ENCODE measurements at places on chromosomes 13 and 19. TPM values are rescaled to one million over a fixed set of nuclear protein-coding genes. Genes with fewer than 3 reads are reported as not detected.

The CACTIN gene
- 18.6 TPM for total RNA-seq

The S1PR5 gene
- 3.7 TPM for total RNA-seq

The ZNF121 gene
- total RNA-seq, result 21.6 TPM

The DACT3 gene
- 18.7 TPM for total RNA-seq

The ZNF681 gene
- total RNA-seq, result 2.5 TPM

The MCEMP1 gene
- not detected for total RNA-seq

The RASIP1 gene
- total RNA-seq, result 0.31 TPM

The MFSD12 gene
- 98.4 TPM for total RNA-seq

The EBI3 gene
- 2.6 TPM for total RNA-seq

The SHC2 gene
- 26.9 TPM for total RNA-seq

The HIPK4 gene
- total RNA-seq, result 0.53 TPM

DNA sequence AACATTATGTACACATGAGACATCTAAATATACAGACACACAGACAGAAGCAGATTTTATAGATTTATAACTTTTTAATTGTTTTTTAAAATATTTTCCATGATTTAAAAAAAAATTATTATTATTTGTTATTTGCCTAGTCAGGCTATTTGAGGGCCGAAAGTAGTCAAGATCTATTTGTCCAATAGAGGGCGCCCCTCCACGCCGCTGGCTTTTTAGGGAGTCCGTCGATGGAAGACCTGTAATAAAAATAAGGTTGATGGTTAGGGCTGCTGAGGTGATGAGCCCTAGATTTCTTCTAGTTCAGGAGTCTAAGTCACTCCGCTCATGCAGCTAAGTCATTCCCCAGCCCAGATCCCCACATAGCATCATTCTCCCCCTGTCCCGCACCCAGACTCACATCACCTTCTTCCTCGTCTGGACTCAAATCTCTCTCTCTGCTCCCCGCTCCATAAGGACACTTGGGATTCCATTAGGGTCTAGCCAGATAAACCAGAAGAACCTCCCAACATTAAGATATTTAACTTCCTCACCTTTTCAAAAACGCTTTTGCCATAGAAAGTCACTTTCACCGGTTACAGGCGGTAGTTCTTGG, 33.9 kb upstream of the CEACAM21 start:
- H3K4me1 ChIP-seq, result no peaks in the 10 kb centered on the region
- no peak for DNase-seq
- H3K27ac ChIP-seq, result no peak overlapping the region
- peaks cover 22% of the 10 kb centered on the region for H3K27me3 ChIP-seq
- H3K36me3 ChIP-seq, result no peaks in the 10 kb centered on the region

- DNase-seq, result no peak
- no peak overlapping the region for H3K4me3 ChIP-seq
- H3K27ac ChIP-seq, result no peak overlapping the region
- no peaks in the 10 kb centered on the region for H3K27me3 ChIP-seq
- H3K4me1 ChIP-seq, result no peaks in the 10 kb centered on the region
Observed at GRCh38 chr19:57050863-57051262, 68.9 kb upstream of the USP29 start.

DNA sequence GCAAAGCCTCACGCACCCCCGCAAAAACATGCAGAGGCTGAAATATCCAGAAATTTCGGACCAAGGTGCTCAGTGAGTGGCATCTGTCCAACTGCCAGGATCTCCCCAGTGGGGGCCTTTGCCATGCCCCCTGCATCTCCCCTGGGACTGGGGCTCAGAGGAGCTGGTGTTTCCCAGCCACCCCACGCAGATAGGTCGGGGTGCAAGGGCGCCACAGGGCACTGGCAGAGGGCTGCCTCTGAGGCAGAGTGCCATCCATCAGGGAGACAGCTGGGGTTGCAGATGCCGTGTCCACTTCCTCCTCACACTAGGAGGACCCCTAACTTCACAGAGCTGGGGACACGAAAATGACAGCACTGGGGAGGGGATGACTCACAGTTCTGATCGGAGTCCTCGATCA, 26.3 kb downstream of the IZUMO4 start:
- H3K4me3 ChIP-seq, result no peak overlapping the region
- H3K36me3 ChIP-seq, result peaks cover 16% of the 10 kb centered on the region
- DNase-seq, result peak; percentile 88
- no peak overlapping the region for H3K27ac ChIP-seq
- H3K27me3 ChIP-seq, result no peaks in the 10 kb centered on the region
- no peaks in the 10 kb centered on the region for H3K4me1 ChIP-seq

- no peak overlapping the region for H3K4me3 ChIP-seq
- peaks cover 2% of the 10 kb centered on the region for H3K27me3 ChIP-seq
- H3K36me3 ChIP-seq, result no peaks in the 10 kb centered on the region
- DNase-seq, result no peak
Observed at GRCh38 chr19:13417054-13417453, 89.2 kb downstream of the CACNA1A start.

- H3K4me1 ChIP-seq, result peaks cover 88% of the 10 kb centered on the region
- H3K4me3 ChIP-seq, result no peak overlapping the region
Observed at GRCh38 chr13:110444226-110444653, 117.3 kb downstream of the RAB20 start.

DNA sequence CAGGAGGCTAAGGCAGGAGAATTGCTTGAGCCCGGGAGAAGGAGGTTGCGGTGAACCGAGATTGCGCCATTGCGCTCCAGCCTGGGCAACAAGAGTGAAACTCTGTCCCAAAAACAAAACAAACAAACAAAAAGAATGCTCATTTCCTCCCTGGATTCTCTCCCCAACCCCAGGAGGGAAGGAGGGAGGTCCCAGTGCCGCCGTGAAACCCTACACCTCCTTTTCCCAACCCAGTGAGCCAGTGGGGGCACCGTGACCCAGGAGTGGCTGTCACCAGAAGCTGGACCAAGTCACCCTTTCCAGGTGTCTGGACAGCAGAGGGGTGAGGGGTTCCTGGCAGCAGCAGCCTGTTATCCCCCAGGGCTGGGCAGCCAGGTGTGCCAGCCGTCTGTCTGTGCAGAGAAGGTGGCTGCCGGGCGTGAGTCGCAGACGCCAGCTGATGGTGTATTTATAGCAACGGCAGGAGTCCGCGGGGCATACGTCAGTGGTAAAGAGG, 23.5 kb downstream of the NFIC start:
- DNase-seq, result no peak
- no peak overlapping the region for H3K4me3 ChIP-seq
- H3K36me3 ChIP-seq, result peaks cover under 1% of the 10 kb centered on the region
- H3K27ac ChIP-seq, result peak overlapping the region; percentile 32
- H3K27me3 ChIP-seq, result no peaks in the 10 kb centered on the region

DNA sequence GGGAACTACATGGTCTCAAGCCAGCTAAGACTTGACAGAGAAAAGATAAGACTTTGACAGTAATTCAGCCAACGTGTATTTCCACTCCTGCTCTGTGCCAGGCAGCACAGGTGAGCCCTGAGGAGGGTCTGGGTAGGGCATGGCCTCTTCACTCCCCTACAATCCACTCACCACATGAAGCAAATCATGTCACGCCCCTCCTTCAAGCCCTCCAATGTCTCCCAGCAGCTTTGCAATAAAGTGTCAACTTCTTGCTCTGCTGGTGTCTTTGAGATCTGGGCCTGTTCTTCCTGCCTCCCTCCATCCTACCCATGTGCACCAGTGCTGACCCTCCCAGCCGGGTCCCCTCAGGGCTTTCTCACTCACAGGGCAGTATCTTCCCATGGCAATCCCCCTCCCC, 58.5 kb downstream of the CCDC70 start:
- H3K4me3 ChIP-seq, result no peak overlapping the region
- no peak overlapping the region for H3K27ac ChIP-seq
- peaks cover 4% of the 10 kb centered on the region for H3K36me3 ChIP-seq
- H3K4me1 ChIP-seq, result no peaks in the 10 kb centered on the region

- H3K4me3 ChIP-seq, result peak overlapping the region; percentile 76
- H3K4me1 ChIP-seq, result peaks cover 42% of the 10 kb centered on the region
- no peak for DNase-seq
- H3K27me3 ChIP-seq, result peaks cover 50% of the 10 kb centered on the region
- H3K36me3 ChIP-seq, result no peaks in the 10 kb centered on the region
- H3K27ac ChIP-seq, result no peak overlapping the region
Observed at GRCh38 chr13:21673789-21674489, 3.1 kb downstream of the FGF9 start.

GRCh38 chr19:56912401-56913112, 72.0 kb upstream of the PEG3 start:
- no peaks in the 10 kb centered on the region for H3K4me1 ChIP-seq
- peaks cover 4% of the 10 kb centered on the region for H3K36me3 ChIP-seq
- no peak overlapping the region for H3K27ac ChIP-seq
- H3K27me3 ChIP-seq, result no peaks in the 10 kb centered on the region
- H3K4me3 ChIP-seq, result no peak overlapping the region

GRCh38 chr19:12847159-12848139, 9.1 kb downstream of the MAST1 start:
- peaks cover 3% of the 10 kb centered on the region for H3K4me1 ChIP-seq
- H3K36me3 ChIP-seq, result peaks cover 2% of the 10 kb centered on the region
- DNase-seq, result no peak
- peaks cover 7% of the 10 kb centered on the region for H3K27me3 ChIP-seq

GRCh38 chr19:35363711-35364425, 5.6 kb downstream of the FFAR3 start:
- no peak overlapping the region for H3K27ac ChIP-seq
- no peak for DNase-seq
- no peaks in the 10 kb centered on the region for H3K4me1 ChIP-seq
- H3K27me3 ChIP-seq, result peaks cover 19% of the 10 kb centered on the region
- no peak overlapping the region for H3K4me3 ChIP-seq

DNA sequence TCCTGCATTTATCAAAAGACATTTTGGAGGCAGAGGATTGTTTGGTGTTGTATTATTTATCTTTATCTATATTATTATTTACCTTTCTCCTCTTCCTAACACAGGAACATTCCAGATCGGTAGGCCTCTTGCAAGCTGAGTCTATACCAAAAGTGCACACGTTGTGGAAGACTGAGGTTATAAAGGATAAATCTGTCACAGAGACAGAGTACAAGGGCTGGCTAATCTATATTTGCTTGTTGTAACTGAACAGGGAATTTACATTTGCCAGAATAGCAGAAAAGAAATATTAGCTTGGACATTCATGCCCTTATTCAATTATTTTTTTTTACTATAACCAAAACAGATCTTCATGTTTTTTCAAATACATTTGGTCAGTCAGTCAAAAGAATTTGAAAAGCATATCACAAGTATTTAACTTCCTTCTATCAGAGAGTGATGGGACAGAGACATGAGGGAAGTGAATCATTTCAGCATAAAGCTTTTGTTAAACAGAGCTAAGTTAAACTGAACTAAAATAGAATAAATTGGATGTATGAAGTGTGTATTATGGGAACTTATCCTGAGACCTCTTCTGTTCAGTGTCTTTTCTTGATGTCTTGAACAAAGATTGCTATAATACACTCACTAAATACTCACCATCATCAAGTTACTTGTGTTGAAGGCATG, 352.5 kb downstream of the DNAJC15 start:
- H3K27ac ChIP-seq, result peak overlapping the region; percentile 8
- peaks cover 10% of the 10 kb centered on the region for H3K36me3 ChIP-seq
- H3K4me1 ChIP-seq, result peaks cover 22% of the 10 kb centered on the region
- DNase-seq, result no peak
- H3K4me3 ChIP-seq, result no peak overlapping the region

GRCh38 chr19:16335226-16335625, 10.6 kb downstream of the KLF2 start:
- H3K27ac ChIP-seq, result no peak overlapping the region
- peaks cover 39% of the 10 kb centered on the region for H3K4me1 ChIP-seq
- no peak overlapping the region for H3K4me3 ChIP-seq
- no peaks in the 10 kb centered on the region for H3K36me3 ChIP-seq
- H3K27me3 ChIP-seq, result no peaks in the 10 kb centered on the region
- DNase-seq, result no peak

DNA sequence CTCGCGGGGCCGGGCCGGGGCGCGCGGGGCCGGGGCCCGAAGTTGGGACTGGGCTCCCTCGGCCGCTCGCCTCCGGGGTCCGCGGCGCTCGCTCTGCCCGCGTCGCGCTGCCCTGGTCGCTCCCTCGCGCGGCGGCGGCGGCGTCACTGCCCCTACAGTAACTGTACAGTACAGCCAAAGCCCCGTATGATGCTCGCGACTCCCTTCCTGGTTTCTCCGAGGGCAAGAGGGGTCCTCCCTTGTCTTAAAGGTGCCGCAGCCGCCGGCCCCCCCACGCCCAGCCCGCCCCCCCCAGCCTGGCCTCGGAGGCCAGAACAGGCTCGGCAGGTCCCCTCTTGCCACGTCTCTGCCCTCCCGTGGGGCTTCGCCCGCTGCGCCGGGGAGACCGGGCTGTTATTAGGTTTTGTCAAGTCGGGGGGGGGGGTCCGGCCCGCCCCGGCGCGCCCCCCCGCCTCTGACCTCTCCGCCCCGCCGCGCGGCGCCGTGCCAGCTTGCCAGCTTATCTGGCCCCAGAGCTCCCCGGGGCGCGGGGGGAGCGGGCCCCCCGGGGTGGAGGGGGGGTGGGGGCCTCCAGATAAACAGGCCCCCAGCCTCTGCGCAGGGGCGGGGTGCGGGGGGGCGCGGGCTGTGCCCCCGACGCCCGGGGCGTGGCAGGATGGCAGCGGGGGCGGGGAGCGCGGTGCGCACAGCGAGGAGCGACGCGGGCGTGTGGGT, at the start of gene ZBTB7A:
TSS of gene ZBTB7A (minus strand) at position 218 of the 714 bp plus-strand sequence. CDS start 11,667 bp downstream, outside the sequence.
- H3K4me3 ChIP-seq, result peak within 1 kb of the TSS; percentile 60
- H3K4me1 ChIP-seq, result peaks cover 21% of the 10 kb centered on the region
- DNase-seq, result no peak
- no peaks in the 10 kb centered on the region for H3K36me3 ChIP-seq
- no peak within 1 kb of the TSS for H3K27ac ChIP-seq

DNA sequence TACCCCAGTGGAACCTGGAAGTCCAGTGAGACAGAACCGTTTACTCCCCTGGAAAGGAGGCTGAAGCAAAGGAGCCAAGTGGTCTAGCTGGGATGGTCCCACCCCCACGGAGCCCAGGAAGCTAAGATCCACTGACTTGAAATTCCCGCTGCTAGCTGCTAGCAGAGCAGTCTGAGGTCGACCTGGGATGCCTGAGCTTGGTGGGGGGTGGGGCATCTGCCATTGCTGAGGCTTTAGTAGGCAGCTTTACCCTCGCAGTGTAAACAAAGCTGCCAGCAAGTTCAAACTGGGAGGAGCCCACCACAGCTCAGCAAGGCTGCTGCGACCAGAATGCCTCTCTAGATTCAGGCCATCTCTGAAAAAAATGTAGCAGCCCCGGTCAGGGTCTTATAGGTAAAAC, 437.0 kb downstream of the SUCLA2 start:
- no peak overlapping the region for H3K27ac ChIP-seq
- H3K4me3 ChIP-seq, result no peak overlapping the region
- H3K27me3 ChIP-seq, result no peaks in the 10 kb centered on the region
- no peaks in the 10 kb centered on the region for H3K4me1 ChIP-seq
- H3K36me3 ChIP-seq, result no peaks in the 10 kb centered on the region

DNA sequence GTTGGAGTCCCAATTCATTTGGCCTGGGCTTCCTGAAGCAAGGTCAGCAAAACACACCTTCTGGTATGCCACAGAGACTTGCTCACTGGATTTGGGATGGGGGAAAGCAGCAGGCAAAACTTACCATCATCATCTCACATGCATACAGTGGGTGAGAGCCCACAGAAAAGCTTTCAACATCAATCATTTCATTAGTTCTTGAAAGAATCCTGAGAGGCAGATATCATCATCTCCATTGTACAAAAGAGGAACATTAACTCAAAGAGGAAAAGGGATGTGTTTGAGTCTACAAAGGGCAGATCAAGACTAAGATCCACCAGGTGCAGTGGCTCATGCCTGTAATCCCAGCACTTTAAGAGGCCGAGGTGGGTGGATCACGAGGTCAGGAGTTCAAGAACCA, 6.4 kb downstream of the WDR87 start:
- H3K4me1 ChIP-seq, result no peaks in the 10 kb centered on the region
- H3K36me3 ChIP-seq, result no peaks in the 10 kb centered on the region
- no peak for DNase-seq
- no peak overlapping the region for H3K4me3 ChIP-seq

- H3K4me1 ChIP-seq, result peaks cover 3% of the 10 kb centered on the region
- no peak for DNase-seq
- no peak overlapping the region for H3K27ac ChIP-seq
- H3K27me3 ChIP-seq, result no peaks in the 10 kb centered on the region
- no peak overlapping the region for H3K4me3 ChIP-seq
Observed at GRCh38 chr13:82636119-82636518, 1246.2 kb downstream of the SLITRK1 start.
